Endothelial cell (in vitro differentiated cells): ENCODE measurements at places on chromosomes 4 and X. TPM values are rescaled to one million over a fixed set of nuclear protein-coding genes. Genes with fewer than 3 reads are reported as not detected.

Gene PAGE4
- total RNA-seq = not detected

Gene FHDC1
- total RNA-seq = 0.90 TPM

Gene MAP7D2
- total RNA-seq = 2.7 TPM

DNA sequence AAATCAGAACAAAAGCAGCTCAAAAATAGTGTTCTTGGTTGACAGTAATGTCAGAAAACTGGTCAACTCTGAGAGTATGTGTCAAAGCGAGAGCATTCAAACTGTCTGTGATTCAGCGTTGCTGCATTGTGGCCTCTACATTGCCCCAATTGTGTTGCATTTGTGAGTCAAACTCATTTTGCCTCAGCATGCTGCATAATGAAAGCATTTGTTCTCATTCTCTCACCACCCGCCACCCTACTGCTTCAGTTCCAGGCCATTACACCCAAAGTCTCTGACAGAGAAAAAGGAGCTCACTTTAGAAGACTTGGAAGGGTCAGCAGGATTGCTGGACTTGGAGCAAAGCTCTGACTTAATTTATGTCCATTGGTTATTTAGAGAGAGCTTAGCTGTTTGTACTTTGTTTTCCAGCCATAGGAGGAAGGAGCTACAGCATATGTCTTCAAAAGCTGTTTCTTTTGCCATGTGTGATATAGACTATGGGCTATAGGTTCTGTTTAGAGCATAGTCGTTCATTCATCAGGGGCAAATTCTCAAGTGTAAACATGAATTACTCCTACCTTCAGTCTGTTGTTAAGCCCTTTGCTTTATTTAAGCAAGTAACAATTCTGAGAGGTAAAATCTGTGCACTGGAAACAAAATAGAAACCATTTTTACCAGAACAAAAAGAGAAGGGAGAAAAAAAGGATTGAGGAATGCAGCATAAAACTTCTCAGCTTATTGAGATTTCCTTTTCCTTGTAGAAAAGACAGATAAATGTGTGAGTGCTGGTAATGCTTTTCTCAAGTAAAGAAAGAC, 153.4 kb upstream of the ANK2 start:
- H3K27me3 ChIP-seq = no peaks in the 10 kb centered on the region
- no peak overlapping the region for H3K27ac ChIP-seq
- peaks cover 13% of the 10 kb centered on the region for H3K4me1 ChIP-seq
- no peak for DNase-seq

GRCh38 chr4:76563454-76564122, 128.6 kb downstream of the SHROOM3 start:
- H3K4me1 ChIP-seq = peaks cover 3% of the 10 kb centered on the region
- H3K27ac ChIP-seq = no peak overlapping the region
- DNase-seq = no peak
- H3K27me3 ChIP-seq = peaks cover 3% of the 10 kb centered on the region
- no peak overlapping the region for H3K4me3 ChIP-seq
